ENCODE measurements at places on chromosomes 1 and 21.

GRCh38 chr21:22890656-22891055 is 1892.4 kb downstream of the NCAM2 start:
- DNase-seq = no peak

DNA sequence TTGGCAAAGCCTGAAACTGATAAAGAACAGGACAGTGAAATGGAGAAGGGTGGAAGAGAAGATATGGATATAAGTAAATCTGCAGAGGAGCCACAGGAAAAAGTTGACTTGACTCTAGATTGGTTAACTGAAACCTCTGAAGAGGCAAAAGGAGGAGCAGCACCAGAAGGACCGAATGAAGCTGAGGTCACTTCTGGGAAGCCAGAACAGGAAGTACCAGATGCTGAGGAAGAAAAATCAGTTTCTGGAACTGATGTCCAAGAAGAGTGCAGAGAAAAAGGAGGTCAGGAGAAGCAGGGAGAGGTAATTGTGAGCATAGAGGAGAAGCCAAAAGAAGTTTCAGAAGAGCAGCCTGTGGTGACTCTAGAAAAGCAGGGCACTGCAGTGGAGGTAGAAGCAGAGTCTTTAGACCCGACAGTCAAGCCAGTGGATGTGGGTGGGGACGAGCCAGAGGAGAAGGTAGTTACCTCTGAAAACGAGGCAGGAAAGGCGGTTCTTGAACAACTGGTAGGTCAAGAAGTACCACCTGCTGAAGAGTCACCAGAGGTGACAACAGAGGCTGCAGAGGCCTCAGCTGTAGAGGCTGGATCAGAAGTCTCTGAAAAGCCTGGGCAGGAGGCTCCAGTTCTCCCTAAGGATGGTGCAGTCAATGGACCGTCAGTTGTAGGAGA is 16.3 kb downstream of the CCDC17 start:
- no peak for DNase-seq

- no peak for DNase-seq
Measured at GRCh38 chr1:202616355-202616915, 93.8 kb downstream of the SYT2 start.

DNA sequence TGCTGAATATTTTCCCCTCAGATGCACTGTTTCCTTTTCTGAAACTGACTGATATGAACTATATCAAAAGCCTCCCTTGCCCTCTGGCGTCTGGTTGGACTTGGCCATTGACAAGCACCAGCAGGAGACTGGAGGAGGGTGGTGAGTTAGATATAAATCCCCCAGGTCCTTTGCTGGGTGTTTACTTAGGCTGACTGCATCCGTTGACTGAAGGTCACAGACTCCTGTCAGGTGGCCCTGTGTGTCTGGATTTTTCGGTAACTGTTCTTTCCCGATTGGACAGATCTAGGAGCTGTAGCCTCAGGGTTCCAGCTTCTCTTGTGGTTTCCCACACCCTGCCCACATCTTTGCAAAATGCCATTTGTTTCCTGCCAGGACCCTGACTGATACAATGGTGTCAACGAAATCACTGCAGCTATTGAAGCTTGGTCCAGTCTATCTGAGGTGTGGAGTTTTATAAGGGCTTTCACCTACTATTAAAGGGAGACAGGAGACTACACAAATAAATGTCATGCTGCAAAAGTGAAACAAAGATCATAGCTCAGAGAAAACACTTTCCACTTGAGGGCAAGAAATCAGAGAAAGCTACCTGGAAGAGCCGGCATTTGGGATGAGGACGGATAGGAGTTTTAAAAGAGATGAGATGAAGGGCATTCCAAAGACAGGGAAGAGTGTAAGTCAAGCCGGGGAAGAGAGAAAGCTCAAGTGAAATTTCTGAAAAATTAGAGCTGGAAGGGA is 1.5 kb upstream of the MAGI3 start:
- no peak for DNase-seq

DNA sequence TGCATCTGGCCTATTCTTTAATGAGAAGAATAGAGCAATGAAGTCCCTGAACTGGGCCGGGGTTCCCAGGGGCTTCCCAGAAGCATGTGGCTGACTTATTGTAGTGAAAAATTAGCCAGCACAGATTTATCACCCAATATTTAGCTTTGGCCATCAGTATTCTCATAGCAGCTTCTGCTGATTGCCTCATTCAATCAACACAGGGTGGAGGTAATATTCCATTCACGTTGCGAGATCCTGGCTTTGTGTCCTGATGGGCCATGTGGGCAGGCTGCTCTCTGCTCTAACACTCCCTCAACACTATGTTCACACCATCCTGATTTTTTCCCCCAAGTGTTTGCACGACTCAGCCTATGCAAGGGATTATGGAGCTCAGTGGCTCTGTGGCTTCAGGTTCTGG is 21.5 kb upstream of the LAMTOR5 start:
- DNase-seq = no peak

DNA sequence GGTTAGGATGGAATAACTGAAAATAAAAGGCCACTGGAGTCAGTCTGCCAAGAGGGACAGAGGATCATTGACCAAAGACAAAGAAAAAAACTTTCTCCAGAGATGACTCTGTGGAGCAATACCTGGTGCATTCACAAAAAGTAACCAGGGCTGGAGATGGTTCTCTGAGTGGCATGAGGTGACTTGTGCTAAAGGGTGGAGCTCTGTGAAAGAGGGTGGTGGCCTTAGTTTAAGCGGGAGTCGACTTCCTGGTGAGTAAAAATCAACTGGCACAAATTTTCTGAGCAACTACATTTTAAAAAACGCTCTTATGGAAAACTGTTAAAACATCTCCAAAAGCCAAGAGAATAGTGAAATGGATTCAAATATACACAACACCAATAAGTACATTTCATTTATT is 10.0 kb downstream of the NHLH2 start:
- no peak for DNase-seq

DNA sequence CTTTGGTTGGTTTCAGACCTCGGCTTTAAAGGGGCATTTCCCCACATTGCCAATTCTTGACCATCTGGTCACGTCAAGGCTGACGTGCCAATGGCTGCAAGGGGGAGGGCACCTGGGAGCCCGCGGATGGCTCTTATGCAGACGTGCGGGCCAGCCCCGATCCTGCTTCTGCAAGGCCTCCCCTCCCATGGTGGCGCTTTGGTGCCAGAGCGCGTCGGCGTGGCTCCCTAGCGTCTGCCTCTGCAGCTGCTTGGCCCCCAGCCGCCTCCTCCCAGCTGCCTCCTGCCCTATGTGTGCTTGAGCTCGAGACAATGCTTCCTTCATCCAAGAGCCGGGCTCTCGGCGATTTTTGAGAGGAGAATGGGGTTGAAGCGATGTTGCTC is 29.1 kb downstream of the SKI start:
- DNase-seq = no peak

- no peak for DNase-seq
Measured at GRCh38 chr1:25090707-25091422, 141.4 kb downstream of the SYF2 start.

- no peak for DNase-seq
Measured at GRCh38 chr21:43634618-43635017, 24.7 kb downstream of the HSF2BP start.

- no peak for DNase-seq
Measured at GRCh38 chr1:113396585-113396984, 6.3 kb downstream of the MAGI3 start.
